ENCODE measurements at places on chromosomes 3 and 15.

DNA sequence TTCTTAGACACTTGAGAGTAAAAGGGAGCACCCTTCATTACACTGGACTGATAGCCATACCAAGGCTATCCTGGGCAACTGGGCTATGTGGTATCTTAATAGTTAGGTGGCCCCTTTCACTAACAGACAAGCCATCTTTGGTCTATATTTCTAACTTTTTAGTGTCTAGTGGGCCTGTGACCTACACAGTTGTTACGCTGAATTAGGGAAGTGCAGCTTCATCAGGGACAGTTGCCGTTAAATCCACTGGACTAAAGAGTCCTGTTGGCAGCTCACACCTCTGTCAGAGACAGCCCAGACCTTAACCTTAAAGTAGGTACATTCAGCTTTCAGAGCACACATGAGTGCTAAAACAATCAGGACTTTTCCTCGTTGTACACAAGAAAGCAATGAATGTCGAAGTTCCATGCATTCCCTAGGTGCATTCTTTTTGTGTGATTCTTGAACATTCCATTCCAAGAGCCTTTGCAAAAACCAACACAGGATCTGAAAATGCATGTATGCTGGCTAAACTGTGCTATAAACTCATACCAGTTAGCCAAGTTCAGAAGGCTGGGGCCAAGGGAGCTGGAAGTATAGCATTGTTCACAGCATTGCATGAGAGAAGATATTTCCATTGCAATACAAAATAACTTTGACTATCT is 230.2 kb upstream of the EIF1B start:
- DNase-seq = no peak

- no peak for DNase-seq
Measured at GRCh38 chr3:177618873-177619733, 421.8 kb upstream of the TBL1XR1 start.

GRCh38 chr15:38059665-38060064 is 125.2 kb downstream of the TMCO5A start:
- DNase-seq = no peak

DNA sequence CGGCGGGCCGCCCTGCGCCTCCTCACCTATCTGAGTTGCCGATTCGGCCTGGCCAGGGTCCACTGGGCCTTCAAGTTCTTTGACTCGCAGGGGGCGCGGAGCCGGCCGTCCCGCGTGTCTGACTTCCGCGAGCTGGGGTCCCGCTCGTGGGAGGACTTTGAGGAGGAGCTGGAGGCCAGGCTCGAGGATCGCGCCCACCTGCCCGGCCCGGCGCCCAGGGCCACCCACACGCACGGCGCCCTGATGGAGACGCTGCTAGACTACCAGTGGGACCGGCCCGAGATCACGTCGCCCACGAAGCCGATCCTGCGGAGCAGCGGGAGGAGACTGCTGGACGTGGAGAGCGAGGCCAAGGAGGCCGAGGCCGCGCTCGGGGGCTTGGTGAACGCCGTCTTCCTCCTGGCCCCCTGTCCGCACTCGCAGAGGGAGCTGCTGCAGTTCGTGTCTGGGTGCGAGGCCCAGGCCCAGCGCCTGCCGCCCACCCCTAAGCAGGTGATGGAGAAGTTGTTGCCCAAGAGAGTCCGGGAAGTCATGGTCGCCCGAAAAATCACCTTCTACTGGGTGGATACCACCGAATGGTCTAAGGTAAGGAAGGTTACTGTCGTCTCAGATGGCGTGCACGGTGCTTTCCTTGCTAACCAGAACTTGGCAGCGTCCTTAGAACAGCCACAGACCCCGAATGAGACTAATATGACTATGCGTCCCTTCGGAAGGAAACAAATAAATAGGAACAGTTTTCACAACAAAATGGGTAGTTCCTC is 567 bp downstream of the TICRR start:
- DNase-seq = peak; percentile 14

GRCh38 chr3:132417695-132418411 is 551 bp downstream of the DNAJC13 start:
- DNase-seq = peak; percentile 76

DNA sequence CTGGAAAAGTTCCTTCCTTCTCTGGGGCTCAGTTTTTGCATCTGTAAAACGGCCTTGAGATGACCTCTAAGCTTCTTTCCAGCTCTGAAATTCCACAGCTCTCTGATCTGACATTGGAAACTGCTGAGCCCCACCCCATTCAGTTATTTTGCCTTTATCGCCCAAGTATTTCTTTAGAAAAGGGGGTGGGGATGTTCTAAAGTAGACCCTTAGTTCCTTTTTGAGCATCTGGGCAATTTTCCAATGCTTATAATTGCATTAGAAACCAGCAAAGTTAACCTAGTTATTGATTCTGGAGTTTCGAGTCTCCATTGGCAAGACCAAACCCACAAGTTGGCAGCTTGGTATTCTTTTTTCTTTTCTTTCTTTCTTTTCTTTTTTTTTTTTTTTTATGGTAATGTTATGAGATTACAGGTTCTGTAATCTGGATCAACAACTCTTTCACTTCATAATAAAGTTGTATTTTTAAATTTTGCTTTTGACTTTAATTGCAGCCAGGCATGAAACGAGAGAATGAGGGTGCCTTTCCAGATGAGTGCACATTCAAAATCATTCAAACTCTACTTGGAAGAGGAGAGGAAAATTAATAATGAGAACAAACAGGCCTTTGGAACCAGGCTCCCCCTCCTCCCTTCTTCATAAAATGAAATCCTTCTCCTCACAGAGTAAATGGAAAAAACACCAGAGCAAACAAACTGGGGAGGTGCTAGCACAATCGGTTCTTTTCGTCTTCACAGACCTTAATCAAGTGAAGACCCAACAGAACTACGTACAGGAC is 76.8 kb upstream of the LRIG1 start:
- no peak for DNase-seq

DNA sequence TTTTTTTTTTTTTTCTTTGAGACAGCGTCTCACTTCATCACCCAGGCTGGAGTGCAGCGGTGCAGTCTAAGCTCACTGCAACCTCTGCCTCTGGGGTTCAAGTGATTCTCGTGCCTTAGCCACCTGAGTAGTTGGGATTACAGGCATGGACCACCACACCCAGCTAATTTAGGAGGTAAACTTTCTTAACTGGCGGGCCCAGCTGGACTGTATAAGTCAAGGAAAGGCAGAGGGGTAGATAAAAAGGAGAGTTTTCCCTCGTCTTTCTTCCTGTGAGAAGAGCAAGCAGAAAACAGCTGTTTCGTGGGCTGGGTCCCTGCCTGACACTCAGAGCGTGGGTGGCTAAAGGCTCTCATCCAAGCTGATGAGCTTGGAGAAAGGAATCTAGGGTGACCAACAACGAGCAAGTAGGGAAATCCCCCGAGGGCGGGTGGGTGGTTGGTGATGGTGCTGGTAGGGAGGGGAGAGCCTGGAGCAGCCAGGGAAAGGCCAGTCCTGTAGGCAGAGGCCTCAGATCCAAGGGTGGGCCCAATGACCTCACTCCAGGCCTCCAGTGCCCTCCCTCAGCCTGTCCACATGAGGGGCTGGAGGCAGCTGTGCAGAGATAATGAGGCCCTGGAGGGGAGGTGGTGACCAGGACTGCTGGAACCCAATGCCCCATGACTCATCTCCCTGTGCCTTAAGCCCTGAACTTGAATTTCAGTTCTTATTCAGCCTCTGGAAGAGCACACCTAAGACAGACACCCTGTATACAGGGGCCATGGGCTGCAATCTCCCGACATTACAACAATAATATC is 43.1 kb upstream of the LIMD1 start:
- DNase-seq = peak; percentile 73

DNA sequence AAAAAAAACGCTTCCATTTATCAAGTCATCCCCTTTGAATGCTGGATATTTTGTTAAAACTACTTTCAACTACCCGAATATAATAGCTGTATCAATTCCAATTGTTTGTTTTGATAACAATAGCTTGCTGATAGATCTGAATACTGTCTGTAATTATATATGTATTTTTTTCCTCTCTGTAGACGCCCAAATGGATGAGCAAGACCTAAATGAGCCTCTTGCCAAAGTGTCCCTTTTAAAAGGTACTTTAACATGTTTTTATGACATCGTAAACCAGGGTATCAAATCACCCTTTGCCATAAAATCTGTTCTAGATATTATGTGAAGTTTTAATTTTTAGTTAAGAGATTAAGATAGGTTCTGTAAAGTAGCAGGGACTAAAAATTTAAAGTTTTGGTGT is 111.5 kb upstream of the FLNB start:
- no peak for DNase-seq

DNA sequence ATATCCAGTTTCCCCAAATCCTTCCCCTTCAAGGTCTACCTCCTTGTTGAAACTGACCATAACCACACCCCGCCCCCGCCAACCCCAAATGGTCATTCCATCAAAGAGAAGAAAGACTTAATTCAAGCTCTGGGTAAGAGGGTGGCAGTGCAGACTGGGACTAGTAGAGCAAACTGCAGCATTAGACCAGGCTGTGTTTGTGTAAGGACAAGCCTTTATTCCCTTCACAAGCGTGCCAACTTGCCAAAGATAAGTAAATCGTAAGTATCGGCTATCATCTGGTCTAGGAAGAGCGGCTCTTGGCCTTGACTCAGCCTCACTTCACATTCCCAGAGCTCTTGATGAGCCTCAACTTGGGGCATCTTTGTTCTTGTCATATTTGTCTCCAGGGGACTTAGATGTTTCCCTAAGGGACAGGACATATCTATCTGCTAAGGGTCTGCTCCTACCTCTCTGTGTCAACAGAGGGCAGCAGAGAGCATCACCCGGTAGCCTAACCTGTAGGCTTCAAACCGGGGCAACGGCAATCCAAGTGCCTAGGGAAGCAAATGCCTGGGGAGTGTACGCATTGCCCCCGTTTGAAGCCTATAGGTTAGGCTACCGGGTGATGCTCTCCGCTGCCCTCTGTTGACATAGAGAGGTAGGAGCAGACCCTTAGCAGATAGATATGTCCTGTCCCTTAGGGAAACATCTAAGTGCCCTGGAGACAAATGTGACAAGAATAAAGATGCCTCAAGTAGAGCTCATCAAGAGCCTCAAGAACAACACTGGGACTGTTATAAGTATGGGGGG is 8.9 kb upstream of the MAP3K13 start:
- peak; percentile 95 for DNase-seq

DNA sequence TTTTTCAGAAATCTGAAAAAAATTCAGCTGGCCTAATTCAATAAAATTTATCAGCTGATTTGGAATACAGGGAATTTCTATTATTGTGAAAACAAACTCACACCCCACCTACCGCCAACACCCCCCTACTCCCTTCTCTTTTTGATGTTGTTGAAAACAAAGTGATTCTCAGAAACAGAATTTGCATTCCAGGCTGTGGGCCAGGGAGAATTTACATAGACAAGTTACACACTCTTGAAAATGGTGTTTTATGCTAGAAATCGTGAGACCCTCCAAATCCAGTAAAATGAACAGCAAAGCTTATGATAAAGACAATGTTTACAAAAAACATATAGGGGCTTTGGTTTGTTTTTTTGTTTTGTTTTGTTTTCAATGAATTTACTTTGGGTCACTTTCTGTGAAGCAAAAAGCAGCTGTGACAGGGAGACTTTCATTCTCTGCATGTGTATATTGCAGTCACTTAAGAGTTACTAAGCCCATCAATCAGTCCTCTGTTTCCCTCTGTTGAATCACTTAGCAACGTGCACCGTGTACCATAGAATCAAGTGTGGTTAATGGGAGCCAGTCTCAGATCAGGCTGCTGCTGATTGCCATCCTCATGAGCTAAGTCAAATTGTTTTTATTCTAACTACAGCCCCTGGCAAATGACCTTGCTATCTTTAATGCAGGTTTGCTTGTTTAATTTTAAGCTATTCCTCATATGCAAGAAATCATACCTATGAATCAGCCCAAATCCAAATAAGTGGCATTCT is 159.8 kb downstream of the ALCAM start:
- no peak for DNase-seq

Measured in SW480 (cell line).